Kasumi-1 (cell line): ENCODE measurements at places on chromosomes 5 and 9.

GRCh38 chr5:79512471-79513307 lies 1.2 kb downstream of the HOMER1 start:
- peak; percentile 26 for DNase-seq

DNA sequence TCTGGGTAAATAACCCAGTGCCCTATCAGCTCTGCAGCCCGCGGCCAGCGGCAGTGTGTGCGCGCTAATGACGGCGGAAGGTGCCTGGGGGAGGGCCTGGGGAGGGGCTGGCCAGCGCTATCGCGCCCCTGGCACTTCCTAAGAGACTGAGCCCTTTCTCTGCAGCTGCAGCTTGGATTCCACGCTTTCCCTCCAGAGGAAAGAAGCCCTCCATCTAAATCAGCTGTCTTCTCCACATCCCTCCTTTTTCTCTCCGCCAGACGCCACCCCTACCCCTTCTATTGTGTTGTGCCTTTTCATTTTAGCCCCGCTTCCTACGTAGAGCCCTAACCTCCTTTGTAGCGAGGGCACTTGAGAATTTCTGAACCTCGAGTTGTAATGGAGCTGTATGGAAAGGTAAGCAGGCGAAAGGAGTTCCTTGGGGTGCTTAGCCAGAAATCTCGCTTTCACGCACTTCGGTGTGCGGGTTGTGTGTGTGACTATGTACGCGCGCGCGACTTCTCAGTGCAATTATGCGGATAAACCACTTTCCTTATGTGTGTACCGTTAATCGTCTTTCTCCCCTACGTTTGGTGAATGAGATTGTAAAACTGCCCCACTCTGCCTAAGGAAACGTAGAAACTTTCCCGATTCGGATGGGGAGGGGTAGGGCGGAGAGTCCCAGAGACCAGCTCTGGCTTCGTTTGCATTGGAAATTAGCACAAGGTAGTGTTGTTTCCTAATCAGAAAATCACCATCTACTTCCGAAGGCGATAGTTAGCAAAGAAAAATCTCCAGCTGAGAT lies 664 bp upstream of the RAB3C start:
- DNase-seq, result peak; percentile 13

- no peak for DNase-seq
Measured at GRCh38 chr5:107020626-107021025, 650.1 kb downstream of the EFNA5 start.

GRCh38 chr9:81086416-81086815 lies 602.9 kb downstream of the TLE1 start:
- DNase-seq, result no peak

- DNase-seq, result no peak
Measured at GRCh38 chr9:123302348-123303214, 34.2 kb upstream of the STRBP start.

GRCh38 chr5:30100929-30101328 lies 1092.6 kb upstream of the CDH6 start:
- no peak for DNase-seq

- no peak for DNase-seq
Measured at GRCh38 chr9:61668846-61669245, 479.0 kb downstream of the SPATA31A7 start.

DNA sequence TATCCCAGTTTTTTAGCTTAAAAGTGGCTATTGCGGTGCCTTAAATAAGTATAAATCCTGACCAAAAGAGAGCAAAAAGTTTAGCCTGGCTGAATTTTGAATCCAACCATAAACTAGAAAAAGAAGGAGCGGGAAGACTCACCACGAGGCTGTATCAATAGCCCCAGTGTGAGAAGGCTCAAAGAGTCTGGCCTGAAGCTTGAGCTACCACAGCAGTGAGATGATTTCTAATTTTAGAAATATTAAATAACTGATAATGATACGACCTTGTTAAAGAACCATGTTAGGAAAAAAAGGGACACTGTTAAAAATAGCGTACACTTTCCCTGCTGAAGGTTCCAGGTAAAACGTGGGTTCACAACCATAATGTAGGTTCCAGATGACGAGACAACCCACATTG lies 134.1 kb upstream of the ZNF462 start:
- no peak for DNase-seq

- DNase-seq, result no peak
Measured at GRCh38 chr5:26737348-26738265, 300.8 kb downstream of the CDH9 start.

- no peak for DNase-seq
Measured at GRCh38 chr5:171420431-171421241, 1.2 kb downstream of the FGF18 start.

- no peak for DNase-seq
Measured at GRCh38 chr5:87872986-87873385, 395.7 kb downstream of the TMEM161B start.

GRCh38 chr5:91187032-91187431 lies 196.1 kb downstream of the ARRDC3 start:
- DNase-seq, result no peak

- peak; percentile 40 for DNase-seq
Measured at GRCh38 chr9:136705564-136705963, 6.8 kb upstream of the DIPK1B start.

GRCh38 chr9:16369427-16369826 lies 501.0 kb downstream of the BNC2 start:
- no peak for DNase-seq

- no peak for DNase-seq
Measured at GRCh38 chr5:151886546-151887275, 37.9 kb downstream of the GLRA1 start.

DNA sequence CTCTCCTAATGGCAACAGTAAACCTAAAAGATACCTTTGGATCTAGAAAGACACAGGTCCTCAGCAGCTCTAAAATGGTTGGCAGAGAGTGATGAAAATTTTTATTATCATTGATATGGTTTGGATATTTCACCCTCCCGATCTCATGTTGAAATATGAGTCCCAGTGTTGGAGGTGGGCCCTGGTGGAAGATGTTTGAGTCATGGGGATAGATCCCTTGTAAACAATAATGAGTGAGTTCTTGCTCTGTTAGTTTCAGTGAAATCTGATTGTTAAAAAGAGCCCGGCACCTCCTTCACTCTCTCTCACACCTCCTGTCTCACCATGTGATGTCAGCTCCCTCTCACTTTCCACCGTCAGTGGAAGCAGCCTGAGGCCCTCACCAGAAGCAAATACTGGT lies 117.7 kb downstream of the FRMD3 start:
- DNase-seq, result no peak

- peak; percentile 45 for DNase-seq
Measured at GRCh38 chr9:113511856-113512761, 48.6 kb downstream of the RGS3 start.

- DNase-seq, result no peak
Measured at GRCh38 chr5:141799507-141800167, 78.6 kb downstream of the PCDH1 start.

DNA sequence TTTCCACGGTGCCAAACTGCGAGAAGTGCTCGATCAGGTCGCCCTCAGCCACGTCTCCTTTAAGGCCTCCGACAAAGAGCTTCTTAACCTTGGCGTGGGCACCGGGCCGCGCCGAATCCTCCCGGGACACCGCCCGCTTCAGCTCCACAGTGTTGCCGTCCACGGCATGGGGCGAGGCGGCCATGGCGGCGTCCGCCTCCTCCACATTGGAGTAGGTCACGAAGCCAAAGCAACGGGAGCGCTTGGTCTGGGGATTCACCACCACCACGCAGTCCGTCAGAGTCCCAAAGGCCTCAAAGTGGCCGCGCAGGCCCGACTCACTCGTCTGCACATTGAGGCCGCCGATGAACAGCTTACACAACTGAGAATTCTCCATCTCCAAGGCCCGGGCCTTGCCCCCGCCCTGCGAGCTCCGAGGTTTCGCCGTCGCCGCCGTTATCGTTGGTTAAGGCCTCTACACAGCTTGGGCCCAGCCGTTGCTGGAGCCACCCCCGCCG lies 424 bp downstream of the HNRNPA0 start:
- no peak for DNase-seq

DNA sequence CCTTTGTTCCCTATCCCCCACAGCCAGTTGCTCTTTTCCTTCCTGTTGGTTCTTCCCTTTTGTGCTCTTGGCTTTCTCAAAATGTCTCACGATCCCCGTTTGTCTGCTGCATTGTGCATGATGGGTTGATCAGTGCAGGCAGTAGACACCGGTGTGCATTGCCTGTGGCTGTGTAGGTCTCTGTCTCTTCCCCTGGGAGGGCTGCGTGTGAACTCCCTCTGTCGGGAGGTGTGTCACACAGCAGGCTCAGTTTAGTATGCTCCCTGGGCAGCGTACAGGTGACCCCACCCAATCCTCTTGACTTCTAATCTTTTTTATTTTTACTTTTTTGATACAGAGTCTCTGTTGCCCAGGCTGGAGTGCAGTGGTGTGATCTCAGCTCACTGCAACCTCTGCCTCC lies 265.3 kb downstream of the FSTL4 start:
- peak; percentile 14 for DNase-seq

DNA sequence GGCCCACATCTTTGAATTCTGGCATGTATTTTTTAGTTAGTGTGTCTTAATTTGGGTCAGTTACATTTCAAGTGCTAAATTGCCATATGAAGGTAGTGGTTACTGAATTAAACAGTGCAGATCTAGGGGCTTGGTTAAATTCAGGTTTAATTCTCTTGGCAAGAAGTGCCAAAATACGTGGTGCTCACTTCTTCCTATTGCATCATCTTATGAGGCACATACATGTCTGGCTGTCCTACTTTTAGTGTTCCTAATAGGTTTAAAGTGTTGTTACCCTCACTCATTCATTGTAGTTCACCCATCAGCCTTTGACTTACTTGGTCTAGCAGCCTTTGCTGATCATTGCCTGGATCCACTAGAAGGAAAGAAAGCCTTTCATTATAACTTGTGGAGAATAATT lies 59.5 kb downstream of the RPS6 start:
- no peak for DNase-seq

DNA sequence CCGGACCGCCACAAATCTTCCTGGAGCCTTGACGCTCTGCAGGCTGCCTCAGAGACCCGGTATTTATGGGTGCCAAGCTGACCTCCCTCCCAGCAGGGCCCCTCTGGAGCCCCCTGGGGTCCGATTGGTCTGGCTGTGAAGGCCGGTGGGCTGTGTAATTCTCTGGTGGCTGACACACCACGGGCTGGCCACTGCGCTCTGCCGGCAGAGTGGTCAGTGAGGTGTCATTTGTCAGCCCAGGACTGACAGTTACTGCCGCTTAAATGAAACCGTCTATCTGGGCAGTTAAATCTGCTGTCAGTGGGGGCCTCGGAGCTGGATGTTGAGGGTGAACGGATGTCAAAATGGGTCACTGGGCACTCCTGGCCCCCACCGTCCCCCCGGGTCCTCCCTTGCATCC lies 10.7 kb downstream of the NR5A1 start:
- no peak for DNase-seq

DNA sequence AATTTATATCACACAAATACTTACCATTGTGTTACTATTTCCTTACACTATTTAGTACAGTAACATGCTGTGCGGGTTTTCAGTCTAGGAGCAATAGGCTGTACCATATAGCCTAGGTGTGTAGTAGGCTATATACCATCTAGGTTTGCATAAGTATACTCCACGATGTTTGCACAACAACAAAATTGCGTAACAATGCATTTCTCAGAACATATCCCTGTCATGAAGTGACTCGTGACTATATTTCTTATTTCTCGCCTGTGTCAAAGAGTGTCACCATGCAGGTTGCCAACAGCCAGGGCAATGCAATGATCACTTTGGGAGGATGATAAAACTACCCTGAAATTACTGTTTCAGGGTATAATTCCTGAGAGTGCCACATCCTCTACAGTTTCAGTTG lies 65.6 kb upstream of the CD180 start:
- DNase-seq, result no peak

DNA sequence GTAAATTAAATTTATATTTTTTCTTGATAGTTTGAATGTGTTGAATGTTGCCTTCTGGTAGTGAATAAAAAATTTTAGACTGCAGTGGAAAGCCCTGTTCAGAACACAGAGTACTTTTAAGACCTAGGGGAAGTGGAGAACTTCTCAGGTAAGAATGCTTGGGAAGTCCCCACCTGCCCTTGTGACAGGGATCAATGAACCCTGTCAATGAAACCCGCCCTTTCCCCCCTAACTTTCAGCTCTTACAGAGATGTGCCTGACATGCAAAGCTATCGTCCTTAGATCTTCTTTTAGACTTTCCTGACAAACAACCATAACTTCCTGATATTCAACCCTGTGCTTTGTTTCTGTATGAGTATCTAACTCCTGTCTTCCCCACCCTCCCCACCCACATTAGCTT lies 562.7 kb downstream of the TLE4 start:
- no peak for DNase-seq

GRCh38 chr9:107488375-107489143 lies 1.0 kb downstream of the KLF4 start:
- no peak for DNase-seq

DNA sequence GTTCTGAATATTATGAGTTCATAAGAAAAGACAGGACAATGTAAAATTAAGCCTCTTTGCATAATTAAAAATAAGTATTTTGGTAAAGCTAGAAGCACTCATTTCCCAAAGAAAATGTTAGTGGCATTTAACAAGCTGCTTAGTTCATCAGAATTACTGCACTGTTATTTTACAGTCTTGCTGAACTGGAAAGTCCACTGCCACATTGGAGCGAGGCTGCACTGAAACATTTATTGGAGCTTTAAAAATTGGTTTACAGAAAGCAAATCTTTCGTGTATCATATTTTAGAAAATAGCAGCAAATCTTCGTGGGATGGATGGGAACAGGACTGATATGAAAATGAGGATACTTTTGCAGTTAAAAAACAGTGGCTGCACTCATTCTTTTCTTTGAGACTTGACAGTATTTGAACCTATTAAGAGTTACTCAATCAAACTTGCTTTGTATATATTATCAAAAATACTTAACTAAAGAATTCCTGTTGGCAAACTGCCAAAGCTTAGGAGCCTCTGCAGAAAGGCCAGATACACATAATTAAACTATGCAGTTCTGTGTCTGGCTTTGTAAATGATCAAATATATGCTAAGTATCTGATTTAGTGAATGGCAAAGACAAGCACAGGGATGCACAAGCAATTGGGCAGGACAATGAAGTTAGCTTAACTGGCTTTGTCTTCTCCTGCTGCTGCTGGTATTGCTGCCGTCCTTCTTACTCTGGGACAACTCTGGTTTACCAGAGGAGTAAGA lies 16.5 kb upstream of the FBXL7 start:
- no peak for DNase-seq

- no peak for DNase-seq
Measured at GRCh38 chr5:143086908-143087637, 316.4 kb downstream of the NR3C1 start.

- no peak for DNase-seq
Measured at GRCh38 chr9:133684121-133684935, 48.2 kb downstream of the DBH start.

- no peak for DNase-seq
Measured at GRCh38 chr5:102809033-102809432, 53.9 kb downstream of the PAM start.

GRCh38 chr9:104092192-104092591 lies 1.9 kb upstream of the SMC2 start:
- no peak for DNase-seq

DNA sequence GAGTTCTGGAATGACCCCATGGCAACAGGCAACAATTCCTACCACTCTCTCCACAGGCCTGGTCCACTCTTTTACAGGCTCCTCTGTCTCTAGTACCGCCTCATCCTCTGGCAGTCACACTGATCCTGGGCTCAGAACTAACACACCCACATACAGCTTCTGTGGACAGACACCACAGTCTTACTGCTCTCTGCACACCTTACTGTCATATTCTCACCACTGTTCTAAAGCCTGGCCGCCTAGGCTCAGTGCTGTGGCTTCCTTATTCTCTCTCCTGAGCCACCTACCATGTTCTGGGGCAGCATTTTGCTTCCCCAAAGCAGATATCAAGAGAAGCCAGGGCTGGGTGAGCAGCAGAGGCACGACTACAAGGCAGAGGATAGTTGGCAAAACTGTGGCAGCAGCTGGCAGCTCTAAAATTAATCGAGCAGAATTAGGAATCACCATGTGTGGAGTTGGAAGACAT lies 14.8 kb downstream of the REEP5 start:
- no peak for DNase-seq
